ENCODE measurements at places on chromosomes 3 and 15.

GRCh38 chr3:11954312-11954934, 49.8 kb upstream of the SYN2 start:
- no peak for DNase-seq

DNA sequence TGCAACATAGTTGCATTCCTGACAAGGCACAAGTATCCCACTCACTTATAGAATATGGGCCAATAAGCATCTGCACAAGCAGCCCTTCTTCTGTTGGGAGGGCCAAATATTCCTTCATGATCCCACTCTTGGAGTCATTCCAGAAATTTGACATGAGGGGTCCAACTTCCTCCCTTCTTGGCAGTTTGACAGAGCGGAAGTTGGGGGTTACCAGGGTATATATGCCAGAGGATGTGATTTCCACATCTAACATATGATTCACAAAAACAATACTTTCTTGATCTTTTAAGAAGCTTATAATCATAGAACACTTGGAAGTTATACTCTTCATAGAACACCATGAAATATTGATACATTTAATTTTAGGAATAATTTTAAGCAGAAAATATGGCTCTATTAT, 100.9 kb upstream of the CRBN start:
- no peak for DNase-seq

DNA sequence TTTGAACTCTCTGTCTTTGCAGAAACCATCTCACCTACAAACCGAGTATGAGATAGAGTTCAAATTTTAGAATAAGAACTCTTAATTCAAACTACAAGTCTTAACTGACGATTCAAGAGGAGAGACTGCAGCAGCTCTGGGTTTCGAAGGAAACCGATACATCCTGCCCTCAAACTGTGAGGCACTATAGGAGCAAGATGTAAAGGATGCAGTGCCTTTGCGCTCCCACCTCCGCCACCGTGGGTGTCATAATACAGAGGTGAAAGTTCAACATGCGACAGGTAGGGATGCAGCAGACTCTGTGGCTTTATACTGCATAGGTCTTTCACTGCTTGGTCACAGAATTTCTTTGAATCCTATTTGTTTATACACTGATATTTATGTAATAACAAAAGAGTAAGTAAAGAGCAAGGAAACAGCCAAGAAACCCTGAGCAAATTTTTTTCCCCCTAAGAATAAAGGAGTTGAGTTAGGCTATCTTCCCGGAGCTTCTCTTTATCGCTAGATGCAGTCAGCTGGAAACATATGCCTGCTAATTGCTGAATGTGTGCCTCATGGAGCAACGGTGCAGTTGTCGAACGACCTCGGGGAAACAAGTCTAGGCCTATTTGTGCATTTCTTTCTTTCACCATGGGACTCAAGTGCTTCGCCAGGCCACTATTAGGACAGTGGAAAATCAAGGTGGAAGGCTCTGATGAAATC, 1097.6 kb upstream of the CFAP20DC start:
- no peak for DNase-seq

GRCh38 chr3:33629219-33629618, 88.8 kb downstream of the CLASP2 start:
- no peak for DNase-seq
